Subcutaneous adipose tissue (tissue), 4 donors: ENCODE measurements at places on chromosomes 12 and 14. TPM values are rescaled to one million over a fixed set of nuclear protein-coding genes. Genes with fewer than 3 reads are reported as not detected.

The IGF1 gene
- 214 TPM for total RNA-seq

The LMO3 gene
- total RNA-seq: 179 TPM

The SAV1 gene
- total RNA-seq: 42.5 TPM

The BCL2L14 gene
- total RNA-seq: not detected

The NXPH4 gene
- not detected for total RNA-seq
